ENCODE measurements at places on chromosomes 1 and 21.

- no peak for DNase-seq
These were observed 10.9 kb upstream of the IL20 start for GRCh38 chr1:206854401-206855129.

- DNase-seq: no peak
These were observed 128.6 kb upstream of the HOOK1 start for GRCh38 chr1:59686170-59686569.

GRCh38 chr1:53860967-53861411 lies 22.9 kb upstream of the NDC1 start:
- DNase-seq: peak; percentile 59

- DNase-seq: no peak
These were observed 136.6 kb downstream of the TOMM20 start for GRCh38 chr1:234992065-234992464.

GRCh38 chr1:205294175-205294917 lies 27.2 kb downstream of the NUAK2 start:
- DNase-seq: peak; percentile 85

- peak; percentile 48 for DNase-seq
These were observed 741 bp downstream of the DUSP10 start for GRCh38 chr1:221740993-221741702.

DNA sequence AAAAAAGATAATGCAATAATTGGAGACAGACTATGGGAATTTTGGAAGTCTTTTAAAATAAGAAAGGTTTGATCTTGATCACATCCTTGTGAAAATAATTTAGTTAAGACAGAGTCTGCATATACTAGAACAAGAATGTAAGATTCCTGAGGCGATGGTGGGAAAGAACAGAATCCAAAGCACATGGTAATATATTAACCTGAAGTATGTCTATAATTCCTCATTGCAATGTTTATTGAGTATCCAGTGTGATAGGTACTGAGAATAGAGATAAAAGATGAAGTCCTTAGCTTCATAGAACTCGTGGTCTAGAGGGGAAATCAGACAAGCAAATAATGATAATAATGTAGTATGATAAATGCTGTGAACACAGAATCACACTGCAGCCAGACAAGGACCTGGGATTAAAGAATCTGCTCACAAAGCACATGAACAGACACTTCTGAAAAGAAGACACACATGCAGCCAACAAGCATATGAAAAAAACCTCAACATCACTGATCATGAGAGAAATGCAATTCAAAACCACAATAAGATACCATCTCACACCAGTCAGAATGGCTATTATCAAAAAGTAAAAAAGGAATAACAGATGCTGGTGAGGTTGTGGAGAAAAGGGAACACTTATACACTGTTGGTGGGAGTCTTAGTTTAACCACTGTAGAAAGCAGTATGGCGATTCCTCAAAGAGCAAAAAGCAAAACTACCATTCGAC lies 6.9 kb upstream of the ANGPTL3 start:
- no peak for DNase-seq

DNA sequence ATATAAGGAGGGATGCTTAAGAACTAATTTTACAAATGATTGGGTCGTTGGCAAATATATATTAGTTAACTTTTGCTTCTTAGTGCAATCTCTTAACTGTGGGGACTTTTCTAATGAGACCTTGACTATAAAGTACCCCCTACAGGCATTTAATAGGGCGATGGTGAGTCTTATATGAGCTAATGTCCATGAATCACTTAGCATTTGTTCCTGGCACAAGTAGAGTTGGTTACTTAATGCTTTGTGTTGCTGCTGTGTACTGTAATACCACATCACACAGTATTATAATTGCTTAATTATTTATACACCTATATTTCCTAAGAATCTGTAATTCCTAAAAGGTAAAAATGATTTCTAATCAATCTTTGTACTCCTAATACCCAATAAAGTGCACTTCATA lies 25.3 kb upstream of the TMCO1 start:
- DNase-seq: no peak

GRCh38 chr1:180288940-180289339 lies 58.9 kb downstream of the LHX4 start:
- DNase-seq: no peak

All from RWPE1 (cell line).